Activated CD4-positive, alpha-beta T cell treated with anti-CD3 and anti-CD28 coated beads, Interleukin-2, Interleukin-4, amounts not matched to agents 100 ng/mL and 50 ng/mL, durations not matched to agents 16 hours and 8 hours (primary cell): ENCODE measurements at places on chromosomes 3 and 15.

DNA sequence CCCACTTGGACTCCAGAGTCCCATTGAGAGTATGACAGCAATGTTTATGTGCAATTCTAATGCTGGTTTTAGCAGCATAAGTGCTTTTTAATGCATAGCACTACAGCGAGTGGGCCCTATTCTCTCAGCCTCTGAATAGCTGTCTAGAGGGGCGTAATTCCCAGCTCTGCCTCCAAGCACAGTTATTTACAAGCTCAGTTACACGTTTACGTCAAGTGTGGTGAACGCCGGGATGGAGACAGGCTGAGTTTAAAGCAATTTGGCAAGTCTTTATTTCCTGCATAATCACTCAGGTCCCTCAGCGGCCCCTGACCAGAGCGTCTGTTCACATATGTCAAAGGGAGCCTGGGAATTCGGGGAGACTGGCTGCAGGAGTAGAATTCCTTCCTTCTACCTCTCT lies 43.9 kb downstream of the SOX14 start:
- DNase-seq: no peak

DNA sequence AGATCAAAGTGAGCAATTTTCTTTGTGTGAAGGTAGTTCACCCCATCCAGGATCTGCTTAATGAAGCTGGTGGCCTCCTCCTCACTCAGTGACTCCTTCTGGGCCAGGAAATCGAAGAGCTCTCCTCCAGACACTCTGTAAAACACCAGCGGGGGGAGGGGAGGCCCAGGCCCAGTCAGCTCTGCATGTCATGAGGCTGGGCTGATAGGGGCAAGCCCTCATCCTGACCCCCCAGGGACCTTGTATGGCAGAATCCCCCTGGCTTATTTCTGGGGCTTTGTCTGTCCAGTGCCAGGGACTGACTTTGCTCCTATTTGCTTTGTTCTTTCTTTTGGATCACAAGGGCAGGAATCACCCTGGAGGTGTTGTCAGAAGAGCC lies 74.9 kb downstream of the DAPK2 start:
- peak; percentile 46 for DNase-seq

DNA sequence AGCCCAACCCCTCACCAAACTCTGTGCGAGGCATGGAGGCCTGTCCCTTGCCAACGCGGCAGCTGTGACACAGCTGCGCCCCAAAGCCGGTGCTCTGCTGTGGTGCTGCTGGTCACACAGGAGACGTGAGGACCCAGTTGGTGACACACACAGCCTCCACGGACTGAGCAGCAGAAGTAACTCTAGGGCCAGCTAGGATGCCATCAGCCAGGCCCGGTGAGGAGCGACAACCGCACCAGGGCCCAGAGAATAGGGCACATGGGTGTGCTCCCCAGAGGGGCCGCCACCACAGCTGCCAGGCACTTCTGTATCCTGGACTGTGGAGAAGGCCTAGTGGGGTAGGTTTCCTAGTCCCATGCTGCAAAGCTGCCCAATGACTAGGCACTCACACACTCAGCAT lies 10.7 kb downstream of the ZXDC start:
- no peak for DNase-seq

DNA sequence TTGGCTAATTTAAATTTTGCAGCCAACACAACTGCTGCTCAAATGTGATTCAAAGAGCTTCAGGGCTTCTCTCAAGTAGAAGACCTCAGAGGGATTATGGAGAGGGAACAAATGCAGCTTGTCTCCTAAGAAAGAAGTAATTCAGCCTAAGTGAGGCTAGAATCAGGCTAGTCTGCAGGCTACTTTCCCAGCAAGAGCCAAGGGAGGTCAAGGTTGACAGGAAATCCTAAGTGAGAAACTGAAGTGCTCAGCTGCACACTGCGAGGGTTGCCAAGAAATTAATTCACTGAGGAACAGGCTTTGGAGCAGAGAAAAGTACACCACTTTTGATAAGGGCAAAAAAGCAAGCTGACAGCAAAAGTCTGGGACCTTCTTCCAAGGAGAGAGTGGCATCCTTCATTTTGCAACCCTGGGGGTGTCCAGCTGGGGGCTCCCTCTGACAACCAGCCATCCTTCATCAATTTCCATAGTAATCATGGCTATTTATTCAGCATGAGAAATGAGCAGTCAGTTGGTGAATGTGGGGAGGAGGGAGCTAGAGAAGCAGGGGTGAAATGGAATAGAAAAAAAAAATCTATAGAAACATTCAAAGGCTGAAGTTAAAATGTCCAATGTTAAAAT lies 646.4 kb upstream of the ADAMTS9 start:
- no peak for DNase-seq

DNA sequence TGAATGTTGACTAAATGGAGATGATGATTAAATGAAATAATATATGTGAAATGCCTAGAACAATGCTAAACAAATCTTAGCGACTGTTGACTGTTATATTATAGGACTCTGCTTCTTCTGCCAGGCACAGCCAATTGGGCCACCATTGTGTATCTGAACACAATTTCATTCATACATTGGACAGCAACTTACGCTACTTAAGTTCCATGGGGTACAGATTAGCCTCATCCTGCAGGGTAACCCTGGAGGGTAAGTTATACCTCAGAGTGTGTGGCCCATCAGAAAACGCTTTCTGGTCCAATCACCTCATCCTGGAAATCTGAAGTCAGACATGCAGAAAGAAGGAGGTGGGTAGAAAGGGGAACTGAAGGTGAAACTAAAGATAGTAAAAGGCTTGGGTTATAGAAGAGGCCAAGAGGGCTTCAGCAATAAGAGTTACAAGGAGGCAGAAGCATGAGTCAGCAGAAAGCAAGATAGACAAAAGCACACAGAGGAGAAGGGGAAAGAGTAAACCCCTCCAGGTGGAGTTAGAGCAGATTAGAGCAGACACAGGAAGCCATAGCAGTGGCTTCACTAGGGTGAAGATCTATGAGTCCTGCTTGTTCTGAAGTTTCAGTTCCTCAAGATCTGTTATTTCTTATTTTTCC lies 119.3 kb upstream of the SLC24A5 start:
- no peak for DNase-seq

DNA sequence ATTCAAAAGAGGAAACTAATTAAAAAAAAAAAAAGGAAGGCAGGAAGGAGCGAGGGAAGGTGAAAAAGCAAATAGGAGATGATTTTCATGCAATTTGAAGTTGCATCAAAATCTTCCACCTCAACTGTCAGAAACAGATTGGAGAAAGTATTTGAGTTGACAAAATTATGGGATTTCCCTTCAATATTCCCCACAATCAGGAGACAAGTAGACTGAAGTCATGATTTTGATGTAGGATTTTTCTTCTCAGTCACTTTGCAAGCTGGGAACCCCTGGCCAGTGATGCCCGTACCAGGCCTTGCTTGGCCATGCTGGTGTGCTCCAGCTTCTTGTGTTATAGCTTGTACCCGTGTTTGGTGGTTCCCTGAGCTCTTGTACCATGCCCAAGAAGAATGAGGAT lies 854.5 kb upstream of the CFAP20DC start:
- DNase-seq: no peak

- DNase-seq: no peak
These were observed 22.2 kb downstream of the MRPS25 start for GRCh38 chr3:15042936-15043335.

- peak; percentile 69 for DNase-seq
These were observed 15.3 kb downstream of the DNAJC13 start for GRCh38 chr3:132432639-132433038.

DNA sequence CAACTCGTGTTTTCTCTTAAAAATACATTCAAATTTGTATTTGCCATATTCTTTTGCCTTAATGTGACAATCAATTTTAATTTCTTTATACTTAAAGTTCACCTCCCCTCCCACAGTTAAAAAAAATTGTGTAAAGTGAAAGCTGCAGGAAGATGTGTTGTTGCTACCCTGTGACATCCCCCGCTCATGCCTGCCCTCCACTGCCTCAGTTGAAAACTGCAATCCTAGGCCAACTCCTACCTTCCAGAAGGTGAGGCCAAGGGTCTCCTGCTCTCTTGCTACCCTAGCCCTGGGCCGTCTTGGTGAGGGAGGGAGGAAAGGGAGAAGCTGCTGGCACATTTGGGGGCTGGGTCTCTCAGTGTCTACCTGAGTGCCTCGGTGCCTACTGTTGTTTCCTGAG lies 57.0 kb upstream of the CMTM7 start:
- peak; percentile 47 for DNase-seq

DNA sequence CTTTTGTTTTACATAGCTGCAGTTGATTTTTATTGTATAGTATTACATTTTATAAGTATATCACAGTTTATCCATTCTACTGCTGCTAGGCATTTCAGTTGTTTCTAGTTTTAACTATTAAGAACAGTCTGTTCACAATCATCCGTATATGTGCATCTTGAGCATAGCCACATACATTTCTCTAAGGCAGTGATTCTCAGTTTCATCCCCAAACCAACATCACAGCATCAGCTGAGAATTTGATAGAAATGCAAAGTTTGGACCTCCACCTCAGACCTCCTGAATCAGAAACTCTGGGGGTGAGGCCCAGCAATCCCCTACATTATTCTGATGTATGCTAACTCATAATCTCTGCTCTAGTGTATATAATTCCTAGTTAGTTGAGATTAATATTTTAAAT lies 120.8 kb downstream of the VPS8 start:
- DNase-seq: no peak

- DNase-seq: no peak
These were observed 39.9 kb upstream of the CCNL1 start for GRCh38 chr3:157199841-157200240.

DNA sequence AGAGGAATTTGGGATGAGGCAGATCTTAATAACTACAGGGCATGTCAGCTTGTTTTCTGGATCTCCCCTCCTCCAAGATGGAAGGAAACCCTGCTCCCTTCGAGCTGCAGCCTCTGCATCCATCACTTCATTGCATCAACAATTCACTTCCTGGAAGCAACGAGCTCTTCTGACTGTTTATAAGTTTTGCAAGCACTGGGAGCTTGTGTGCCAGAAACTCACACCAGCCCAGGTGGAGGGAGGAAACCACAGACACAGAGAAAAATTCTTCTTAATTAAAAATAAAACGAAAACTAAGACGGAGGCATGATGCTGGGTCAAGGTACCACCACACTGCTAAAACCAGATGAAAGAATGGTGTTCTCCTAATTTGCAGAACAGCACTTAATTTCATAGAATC lies 10.6 kb downstream of the LRIG1 start:
- peak; percentile 75 for DNase-seq

DNA sequence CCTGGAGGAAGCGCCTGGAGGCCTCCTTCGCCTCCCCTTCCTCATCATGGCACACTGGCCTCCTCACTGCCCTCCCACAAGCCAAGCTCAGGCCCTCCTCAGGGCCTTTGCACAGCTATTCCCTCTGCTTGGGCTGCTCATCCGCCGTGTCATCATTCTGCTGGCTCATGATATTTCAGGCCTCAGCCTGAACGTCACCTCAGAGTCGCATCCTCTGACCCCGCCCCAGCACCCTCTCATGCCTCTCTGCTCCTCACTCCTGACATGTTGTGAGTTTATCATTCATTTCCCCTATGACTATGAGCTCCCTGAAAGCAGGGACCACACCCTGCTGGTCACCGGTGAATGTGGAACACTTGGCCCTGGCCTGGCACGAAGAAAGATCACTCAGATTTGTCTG lies 20.7 kb upstream of the POC1A start:
- no peak for DNase-seq

- no peak for DNase-seq
These were observed 512.6 kb upstream of the ADAMTS9 start for GRCh38 chr3:65200310-65200970.

GRCh38 chr15:87779746-87780145 lies 476.8 kb downstream of the NTRK3 start:
- DNase-seq: no peak

GRCh38 chr15:68592054-68592453 lies 13.3 kb downstream of the CORO2B start:
- DNase-seq: no peak

- DNase-seq: no peak
These were observed 31.1 kb upstream of the ANXA2 start for GRCh38 chr15:60428935-60429334.

GRCh38 chr3:49199239-49199899 lies 28.0 kb downstream of the KLHDC8B start:
- DNase-seq: no peak

GRCh38 chr3:117509858-117510257 lies 800.3 kb downstream of the TUSC7 start:
- DNase-seq: no peak

DNA sequence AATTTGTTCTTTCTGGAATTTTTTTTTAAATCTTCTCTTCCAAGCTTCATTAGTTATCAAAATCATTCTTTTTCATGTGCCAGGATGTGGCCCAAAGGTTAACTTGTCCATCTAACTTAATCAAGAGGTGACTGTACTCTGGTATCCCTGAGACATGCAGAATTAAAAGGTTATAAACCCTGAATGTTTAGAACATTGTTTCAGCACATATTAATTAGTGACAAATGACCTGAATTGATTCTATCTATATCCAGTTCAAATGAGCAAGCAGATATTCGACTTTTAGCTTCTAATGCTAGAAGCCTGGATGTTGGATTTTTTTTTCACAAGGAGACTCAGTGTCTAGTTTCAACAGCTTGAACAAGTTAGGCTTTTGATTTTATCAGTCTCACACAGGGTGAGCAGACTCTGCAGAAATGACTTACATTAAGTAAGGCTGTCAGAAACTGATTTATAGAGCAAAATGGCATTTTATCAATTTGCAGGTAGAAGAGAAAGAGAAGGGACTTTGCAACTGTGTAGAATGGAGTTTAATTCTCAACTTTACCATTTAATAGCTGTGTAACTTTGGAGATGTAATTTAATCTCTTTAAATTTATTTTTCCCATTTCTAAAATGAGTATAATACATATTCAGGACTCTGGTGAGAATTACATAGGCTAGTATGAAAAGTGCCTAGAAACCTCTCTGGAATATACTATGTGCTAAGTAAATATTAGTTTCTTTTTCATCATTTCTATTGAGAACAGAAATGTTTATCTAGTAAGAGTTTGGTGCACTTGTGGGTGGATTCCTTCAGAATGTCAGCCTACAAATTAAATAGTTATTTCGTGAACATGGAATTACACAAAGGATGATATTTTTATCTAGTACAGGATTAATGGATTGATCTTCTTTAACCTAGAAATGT lies 100.0 kb downstream of the ALCAM start:
- DNase-seq: no peak

DNA sequence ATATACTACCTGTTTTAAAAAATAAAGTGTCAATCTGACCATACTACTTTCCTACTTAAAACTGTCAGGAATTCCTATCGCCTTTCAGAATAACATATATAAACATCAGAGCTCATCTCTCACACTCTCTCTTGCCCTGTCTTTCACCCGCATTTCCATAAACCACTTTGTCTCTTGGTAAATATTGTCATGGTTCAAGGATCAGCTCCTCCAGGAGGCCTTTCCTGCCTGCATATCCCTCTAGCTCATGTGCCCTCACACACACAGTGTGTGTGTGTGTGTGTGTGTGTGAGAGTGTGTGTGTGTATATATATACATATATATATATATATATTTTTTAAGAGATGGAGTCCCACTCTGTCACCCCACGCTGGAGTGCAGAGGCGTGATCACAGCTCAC lies 6.7 kb downstream of the SUMF1 start:
- DNase-seq: no peak

- no peak for DNase-seq
These were observed 991 bp upstream of the HIGD1A start for GRCh38 chr3:42805141-42805821.

GRCh38 chr15:95930659-95931375 lies 399.7 kb upstream of the NR2F2 start:
- no peak for DNase-seq
